Foreskin keratinocyte (primary cell): ENCODE measurements at places on chromosomes 3 and 15. TPM values are rescaled to one million over a fixed set of nuclear protein-coding genes. Genes with fewer than 3 reads are reported as not detected.
A peak's percentile ranks its signal among the peaks of the same experiment; 100 is the strongest.

DNA sequence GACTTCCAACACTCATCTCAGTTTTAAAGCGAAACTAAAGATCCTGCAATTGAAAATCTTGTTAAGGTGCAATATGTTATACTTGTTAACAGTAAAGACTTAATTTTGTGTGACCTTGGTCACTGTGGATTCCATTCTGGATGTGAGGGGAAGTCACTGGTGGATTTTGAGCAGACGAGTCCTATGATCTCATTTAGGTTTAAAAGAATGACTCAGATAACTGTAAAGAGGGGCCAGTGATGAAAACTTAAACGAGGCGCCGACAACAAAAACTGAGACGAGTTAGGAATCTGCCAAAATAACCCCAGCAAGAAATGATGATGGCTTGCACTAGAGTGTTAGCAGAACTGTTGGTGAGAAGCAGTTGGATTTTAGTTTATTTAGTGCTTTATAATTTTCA, 56.5 kb downstream of the LRRC28 start:
- DNase-seq = no peak

GRCh38 chr3:50347187-50347813, 1.8 kb upstream of the ZMYND10 start:
- no peak for DNase-seq

- no peak for DNase-seq
Observed at GRCh38 chr3:117903226-117903625, 1131.4 kb downstream of the IGSF11 start.

DNA sequence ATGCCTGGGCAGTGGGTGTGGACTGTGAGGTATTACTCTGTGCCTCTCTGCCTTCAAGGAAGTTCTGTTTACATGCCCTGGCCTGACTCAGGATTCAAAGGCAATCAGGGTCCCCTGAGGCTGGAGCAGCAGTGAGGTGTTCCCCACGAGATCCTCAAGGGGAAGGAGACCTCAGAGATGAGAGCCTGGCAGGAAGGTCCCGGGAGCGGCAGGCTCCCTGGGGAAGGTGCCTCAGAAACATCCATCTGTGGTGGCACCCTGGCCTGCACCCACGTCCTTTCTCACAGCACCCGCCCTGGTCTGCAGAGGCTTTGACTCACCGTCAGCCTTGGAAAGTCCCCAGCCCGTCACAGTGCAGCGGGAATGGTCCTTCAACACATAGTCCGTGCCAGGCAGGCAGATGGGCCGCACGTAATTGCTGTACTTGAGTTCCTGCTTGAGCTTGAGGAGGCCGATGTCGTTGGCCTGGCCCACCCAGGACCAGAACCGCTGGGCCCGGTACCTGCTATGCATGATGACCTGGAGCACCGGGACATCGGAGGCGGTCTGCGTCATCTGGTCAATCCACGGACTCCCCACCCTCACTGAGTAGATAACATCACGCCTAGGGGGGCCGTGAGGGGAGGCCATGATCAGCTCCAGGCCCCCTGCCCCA, 3.6 kb downstream of the PRSS50 start:
- DNase-seq = peak; percentile 67

Gene DRD3
- polyA plus RNA-seq = not detected in 2 replicates

Gene CHST13
- 0.02 TPM in 1 of 2 replicates, not detected in the other for polyA plus RNA-seq
